ENCODE measurements at places on chromosomes 1 and 21.
A peak's percentile ranks its signal among the peaks of the same experiment; 100 is the strongest.

DNA sequence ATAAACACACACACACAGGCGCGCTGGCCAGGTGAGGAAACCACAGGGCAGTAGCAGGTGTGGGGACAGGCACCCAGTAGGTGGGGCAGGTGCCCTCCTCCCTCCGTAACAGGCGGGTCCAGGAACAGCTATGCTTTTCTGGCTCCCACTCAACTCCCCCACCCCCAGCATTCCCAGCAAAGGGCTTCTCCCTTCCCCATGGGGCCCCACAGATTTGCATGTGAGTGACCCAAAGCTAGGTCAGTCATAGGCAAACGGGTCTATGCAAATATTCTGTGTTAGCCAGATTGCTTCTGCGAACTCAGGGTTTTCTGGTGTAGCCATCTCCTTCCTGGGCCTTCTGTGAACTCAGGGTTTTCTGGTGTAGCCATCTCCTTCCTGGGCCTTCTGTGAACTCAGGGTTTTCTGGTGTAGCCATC, 114.2 kb downstream of the SIK1 start:
- DNase-seq, result no peak

- DNase-seq, result no peak
Measured at GRCh38 chr1:199155166-199156019, 516.6 kb downstream of the PTPRC start.

- DNase-seq, result no peak
Measured at GRCh38 chr1:220982686-220983085, 103.4 kb downstream of the HLX start.

DNA sequence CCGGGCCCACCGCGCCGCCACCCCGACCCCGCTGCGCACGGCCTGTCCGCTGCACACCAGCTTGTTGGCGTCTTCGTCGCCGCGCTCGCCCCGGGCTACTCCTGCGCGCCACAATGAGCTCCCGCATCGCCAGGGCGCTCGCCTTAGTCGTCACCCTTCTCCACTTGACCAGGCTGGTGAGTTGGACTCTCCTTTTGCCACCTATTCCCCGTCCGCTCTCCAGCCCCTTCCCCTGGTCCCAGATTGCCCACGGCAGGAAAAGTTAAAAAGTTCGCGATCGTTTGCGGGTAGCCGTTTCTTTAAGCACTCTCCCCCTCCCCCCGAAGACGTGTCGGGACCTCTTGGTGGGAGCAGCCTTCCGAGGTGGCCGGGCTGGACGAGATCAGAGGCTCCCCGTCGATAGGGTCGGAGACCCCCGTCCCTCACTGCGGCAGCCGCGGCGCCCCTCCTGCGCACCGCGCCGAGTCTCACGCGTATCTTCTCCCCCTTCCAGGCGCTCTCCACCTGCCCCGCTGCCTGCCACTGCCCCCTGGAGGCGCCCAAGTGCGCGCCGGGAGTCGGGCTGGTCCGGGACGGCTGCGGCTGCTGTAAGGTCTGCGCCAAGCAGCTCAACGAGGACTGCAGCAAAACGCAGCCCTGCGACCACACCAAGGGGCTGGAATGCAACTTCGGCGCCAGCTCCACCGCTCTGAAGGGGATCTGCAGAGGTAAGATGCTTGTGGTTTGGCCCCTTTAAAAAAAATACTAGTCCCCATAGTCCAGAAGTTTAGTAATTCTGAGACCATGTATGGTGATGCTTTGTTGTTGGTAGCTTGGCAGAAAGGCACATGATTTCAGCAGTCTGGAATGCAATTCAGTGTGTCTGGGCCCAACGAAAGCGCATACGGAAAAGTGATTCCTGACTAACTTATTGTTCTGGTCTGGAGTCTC, 576 bp downstream of the CCN1 start:
- DNase-seq, result peak; percentile 57

- DNase-seq, result no peak
Measured at GRCh38 chr1:182762536-182762935, 27.0 kb upstream of the NPL start.

DNA sequence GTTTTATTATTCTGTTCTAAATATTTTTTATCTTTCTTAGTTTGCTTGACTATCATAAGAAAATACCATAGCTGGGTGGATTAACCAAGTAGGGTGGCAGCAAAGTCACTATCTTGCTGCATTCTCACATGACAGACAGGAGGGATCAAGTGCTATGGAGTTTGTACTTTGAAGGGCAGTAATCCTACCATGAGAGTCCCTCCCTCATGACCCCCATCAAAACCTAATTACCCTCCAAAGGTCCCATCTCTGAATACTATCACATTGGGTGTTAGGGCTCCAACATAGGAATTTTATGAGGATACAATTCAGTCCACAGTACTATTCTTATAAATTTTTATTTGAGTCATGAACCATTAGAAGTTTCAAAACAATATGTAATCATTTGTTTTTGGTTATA, 388.5 kb upstream of the B3GALT2 start:
- no peak for DNase-seq

DNA sequence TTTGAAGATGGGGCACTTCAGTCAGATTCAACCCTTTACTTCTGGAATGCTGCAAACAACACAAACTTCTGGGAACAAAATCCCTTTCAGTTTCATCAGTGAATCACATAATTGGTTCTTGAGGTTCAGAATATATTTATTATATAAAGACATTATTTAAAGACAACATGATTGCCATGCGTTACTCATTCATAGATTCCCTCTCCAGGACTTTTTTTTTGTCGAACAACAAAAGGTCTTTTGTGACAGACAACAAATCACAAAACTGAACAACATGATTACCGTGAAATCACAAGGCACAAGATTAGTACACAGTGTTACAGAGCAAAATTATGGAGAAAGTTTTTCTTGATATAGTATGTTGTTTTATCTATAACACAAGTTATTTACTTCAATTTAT, 1815.0 kb downstream of the NCAM2 start:
- no peak for DNase-seq

- DNase-seq, result no peak
Measured at GRCh38 chr1:182119631-182120030, 58.1 kb upstream of the ZNF648 start.

- DNase-seq, result no peak
Measured at GRCh38 chr1:240424740-240425464, 187.1 kb downstream of the GREM2 start.

DNA sequence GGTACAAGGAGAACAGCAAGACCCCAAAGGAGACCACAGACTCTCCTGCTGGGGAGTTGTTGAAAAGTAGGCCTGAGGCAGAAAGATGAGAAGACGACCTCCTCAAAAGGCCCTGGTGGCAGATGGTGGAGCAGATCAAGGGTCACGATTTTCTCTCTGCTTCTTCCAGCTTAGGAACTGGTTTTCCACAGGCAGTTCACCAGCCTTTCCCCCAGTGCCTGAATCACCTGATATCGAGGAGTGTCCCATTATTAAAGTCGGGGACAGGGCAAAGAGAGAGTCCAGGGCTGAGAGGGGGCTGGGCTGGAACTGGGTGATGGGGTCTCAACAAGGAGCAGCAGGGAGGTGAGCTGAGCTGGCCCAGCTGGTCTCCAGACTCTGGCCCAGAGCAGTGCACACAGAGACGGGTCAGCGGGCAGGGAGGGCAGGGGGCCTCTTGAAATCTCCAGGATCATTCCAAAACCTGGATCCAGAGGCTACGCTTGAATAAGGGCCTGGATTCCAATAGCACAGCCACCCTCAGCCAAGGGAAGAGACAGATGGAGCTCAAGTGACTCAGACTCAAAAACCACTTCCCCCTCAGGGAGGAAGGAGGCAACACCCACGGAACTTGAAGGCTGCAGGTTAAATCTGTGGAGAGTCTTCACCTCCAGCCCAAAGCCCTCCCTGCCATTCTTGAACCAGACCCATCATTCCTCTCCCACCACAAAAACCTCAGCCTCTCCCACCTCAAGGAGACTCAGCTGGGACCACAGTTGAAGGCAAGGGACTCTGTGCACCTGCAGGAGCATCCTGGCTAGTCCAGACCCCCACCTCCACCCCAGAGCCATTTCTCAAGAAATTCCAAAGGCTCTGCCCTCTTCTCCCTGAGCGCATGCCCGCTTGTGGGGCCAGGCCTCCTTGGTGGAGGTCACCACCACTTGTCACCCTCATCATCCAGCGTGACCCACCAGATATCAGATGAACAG, at the start of gene S100A5:
TSS of gene S100A5 (minus strand) at position 541 of the 968 bp plus-strand sequence. CDS start 743 bp downstream, outside the sequence.
- DNase-seq, result no peak

DNA sequence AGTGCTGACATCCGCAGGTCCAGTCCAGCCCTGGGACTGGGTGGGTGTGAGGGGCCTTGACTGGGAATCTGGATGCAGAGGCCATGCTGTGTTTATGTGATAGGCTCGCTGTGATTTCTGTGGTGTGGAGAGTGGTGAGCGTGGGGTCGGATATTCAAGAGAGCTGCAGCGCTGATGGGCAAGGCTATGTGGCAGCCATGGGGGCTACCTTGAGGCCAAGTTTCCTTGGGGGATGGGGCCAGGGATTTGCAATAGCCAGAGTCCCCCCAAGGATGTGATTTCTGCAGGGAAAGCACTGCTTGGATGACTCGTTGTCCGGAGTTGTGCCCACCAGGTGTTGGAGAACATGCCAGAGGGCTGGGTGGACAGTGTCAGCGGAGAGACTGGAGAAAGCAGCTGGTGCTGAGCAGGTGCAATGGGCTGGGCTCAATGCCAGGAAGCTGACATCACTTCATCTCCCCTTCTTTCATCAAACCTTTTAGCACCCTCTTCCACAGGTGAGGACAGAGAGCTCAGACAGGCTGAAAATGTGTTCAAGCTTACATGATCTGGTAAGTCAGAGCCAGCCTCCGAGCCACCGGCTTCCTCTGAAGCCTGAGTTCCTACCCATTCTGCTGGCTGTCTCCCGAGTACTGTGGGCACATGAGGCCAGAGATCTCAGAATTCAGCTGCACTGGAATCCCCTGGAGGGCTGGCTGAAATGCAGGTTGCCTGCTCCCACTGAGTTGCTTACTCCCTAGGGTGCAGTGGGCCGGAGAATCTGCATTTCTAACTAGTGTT, 132.9 kb downstream of the RHOU start:
- no peak for DNase-seq

DNA sequence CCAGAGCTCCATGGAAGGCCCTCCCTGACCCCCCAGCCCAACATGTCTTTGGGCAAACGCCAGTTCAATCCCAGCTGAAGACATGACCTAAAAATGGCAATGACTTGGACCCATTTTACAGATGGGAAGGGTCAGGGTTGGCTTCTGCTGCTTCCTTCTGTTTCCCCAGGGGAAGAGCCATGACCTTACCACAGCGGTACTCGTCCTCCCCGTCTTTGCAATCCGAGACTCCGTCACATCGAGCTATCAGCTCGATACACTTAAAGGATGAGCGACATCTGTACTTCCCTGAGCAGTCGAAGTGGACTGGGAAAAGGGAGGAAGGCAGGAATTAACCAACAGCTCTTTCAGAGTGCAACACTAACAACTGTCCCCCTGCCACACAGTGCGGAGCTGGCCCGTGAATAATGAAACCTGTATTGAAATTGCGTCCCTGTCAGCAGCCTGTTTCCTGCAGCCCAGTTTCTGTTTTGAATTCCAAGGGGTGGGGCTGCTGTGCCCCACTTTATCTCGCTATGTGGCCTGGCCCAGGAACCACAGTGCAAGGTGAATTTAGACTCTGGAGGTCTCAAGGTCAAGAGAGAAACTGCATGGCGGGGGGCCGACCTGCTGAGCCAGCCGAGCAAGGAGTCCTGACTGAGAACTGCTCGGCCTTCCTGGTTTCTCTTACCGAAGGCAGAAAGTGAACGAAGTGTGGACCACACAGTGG, 7.0 kb downstream of the TMPRSS3 start:
- no peak for DNase-seq

GRCh38 chr1:242738702-242739645, 214.5 kb upstream of the PLD5 start:
- no peak for DNase-seq

DNA sequence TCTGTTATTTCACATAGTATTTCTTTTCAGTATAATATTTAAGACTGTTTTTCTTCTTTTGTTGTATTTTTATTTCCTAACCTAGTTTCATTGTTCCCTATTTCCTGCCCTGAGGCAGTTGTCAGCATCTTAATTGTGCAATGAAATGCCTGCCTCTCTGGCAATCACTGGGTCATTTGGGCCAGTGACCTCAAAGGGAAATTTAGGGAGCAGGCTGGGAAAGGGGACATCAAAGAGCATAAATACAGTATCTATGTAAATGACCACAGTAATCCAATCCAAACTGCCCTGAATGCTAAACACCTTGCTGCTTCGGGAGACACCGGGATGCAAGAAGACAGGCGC, 147.8 kb downstream of the TLR5 start:
- no peak for DNase-seq

DNA sequence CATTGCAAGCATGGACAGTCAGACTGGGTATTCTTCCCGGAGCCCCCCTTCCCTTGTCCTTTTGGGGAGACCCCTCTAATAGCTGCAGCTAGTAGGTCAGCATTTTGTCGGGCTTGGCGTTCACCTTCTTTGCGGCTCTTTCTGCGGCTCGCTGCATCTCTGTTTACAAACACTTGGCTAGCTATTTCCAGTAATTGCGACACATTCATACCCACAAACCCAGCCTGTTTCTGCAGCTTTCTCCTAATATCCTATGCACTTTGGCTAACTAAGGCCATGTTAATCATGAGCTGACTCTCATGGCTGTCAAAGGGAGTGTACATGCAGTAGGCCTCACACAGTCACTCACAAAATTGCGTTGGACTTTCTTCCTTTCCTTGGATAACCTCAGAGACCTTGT, 716.4 kb downstream of the AMY1C start:
- DNase-seq, result no peak

GRCh38 chr21:37195610-37196009, 71.5 kb downstream of the VPS26C start:
- no peak for DNase-seq

DNA sequence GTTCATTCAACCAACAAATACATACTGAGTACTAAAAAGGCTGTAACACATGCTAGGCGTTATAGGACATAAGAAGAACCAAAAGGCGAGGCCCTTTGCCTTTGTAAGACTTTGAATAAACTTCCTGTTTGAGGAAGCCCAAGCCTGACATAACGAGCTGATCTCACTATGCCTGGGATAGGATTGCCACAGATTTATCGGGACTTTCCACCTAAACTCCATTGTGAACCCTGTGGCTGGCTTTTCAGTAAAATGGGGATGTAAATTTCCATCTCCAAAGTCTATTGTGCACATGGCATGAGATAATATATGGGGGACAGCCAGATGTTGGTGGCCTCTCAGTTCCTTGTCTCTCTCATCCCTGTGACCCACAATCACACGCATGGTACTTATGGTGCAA, 41.9 kb downstream of the LMO4 start:
- no peak for DNase-seq

DNA sequence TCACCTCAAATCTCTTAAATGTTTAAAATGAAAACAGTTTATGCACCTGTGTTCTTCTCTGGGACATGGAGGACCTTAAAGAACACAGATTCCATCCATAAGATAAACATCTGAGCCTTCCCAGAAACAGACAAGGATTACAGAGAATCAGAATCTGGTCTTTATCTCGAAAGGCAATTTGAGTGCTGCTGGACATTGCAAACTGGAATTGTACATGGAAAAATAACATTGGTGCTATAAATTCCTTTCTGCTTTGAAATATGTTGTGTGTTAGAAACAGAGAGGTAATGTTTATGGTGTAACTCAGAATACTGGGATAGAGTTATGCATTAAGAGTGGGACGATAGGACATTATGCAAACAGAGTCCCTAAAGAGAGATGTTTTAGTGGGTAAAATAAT, 6.6 kb upstream of the DDR2 start:
- no peak for DNase-seq

- no peak for DNase-seq
Measured at GRCh38 chr1:90356991-90357390, 360.1 kb downstream of the BARHL2 start.

- DNase-seq, result no peak
Measured at GRCh38 chr1:54882519-54882918, 4.5 kb downstream of the DHCR24 start.

Measured in GM06990 (cell line).